ENCODE measurements at places on chromosomes 12 and 14.

GRCh38 chr12:121423253-121423652, 23.3 kb downstream of the RNF34 start:
- no peak for DNase-seq

DNA sequence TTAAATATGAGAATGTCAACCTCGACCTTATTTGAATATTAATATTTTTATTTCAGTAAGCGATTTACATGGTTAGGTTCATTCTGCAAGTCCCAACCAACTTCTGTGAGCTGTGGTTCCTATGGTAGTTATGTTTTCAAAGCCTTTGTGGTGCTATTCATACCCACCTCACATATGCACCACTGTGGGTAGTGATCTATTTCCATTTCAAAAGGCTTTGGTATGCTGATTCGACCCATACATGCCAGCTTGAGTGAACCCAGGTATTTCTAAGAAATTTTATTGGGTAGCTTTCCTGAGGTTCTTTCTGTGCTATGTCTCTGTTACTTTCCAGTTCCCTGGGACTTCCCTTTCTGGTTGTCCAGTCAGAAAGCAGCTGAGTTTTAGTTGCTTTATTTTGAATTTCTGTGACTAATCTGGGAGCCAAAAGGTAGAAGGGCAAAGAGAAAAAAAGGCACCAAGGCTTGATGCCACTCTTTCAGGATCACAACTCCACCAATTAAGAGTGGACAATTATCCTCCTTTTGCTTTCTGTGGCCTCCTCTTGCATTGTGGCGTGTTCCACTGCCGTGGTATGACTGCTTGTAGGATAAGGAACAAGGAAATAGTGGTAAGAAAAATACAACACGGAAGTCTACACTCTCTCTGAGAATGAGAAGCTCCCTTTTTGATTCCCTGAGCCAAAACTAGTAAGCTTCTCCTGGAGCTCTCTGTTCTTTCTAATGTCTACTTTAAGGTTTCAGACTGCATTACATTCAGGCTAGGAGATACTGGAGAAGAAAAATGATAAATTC, 729.1 kb downstream of the NOVA1 start:
- no peak for DNase-seq

GRCh38 chr12:74890237-74890599, 319.4 kb downstream of the KCNC2 start:
- peak; percentile 80 for DNase-seq

- no peak for DNase-seq
Measured at GRCh38 chr12:132948146-132949066, 7.7 kb downstream of the ZNF605 start.

GRCh38 chr12:51821440-51822260, 26.9 kb downstream of the FIGNL2 start:
- no peak for DNase-seq

DNA sequence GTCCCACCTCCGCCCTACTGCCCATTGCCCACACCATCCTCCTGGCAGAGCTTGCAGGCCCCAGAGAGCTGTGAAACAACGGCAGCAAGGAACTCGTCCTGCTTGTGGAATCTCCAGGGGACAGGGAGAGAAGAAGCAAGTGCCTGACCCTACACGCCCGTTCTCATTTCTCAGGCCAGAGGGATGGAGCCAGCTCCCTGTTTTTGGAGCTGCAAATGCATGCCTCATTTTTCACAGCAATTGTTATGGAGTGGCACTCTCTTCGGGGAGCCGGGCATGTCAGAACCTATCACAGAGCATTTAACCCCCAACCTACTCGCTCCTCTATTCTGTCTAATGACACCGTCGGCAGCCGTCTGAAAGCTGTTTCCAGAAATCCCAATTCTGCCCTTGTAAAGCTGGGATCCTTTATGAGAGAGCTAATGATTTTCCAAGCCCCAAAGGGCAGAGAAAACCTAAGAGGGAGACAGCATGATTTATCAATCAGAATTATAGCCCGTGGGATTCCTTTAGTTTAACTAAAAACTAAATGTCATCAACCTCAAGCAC, 222.3 kb upstream of the NOS1 start:
- DNase-seq = no peak

GRCh38 chr12:14845350-14845750, 2.0 kb upstream of the ART4 start:
- no peak for DNase-seq

- no peak for DNase-seq
Measured at GRCh38 chr12:56546680-56547079, 25.1 kb downstream of the RBMS2 start.

DNA sequence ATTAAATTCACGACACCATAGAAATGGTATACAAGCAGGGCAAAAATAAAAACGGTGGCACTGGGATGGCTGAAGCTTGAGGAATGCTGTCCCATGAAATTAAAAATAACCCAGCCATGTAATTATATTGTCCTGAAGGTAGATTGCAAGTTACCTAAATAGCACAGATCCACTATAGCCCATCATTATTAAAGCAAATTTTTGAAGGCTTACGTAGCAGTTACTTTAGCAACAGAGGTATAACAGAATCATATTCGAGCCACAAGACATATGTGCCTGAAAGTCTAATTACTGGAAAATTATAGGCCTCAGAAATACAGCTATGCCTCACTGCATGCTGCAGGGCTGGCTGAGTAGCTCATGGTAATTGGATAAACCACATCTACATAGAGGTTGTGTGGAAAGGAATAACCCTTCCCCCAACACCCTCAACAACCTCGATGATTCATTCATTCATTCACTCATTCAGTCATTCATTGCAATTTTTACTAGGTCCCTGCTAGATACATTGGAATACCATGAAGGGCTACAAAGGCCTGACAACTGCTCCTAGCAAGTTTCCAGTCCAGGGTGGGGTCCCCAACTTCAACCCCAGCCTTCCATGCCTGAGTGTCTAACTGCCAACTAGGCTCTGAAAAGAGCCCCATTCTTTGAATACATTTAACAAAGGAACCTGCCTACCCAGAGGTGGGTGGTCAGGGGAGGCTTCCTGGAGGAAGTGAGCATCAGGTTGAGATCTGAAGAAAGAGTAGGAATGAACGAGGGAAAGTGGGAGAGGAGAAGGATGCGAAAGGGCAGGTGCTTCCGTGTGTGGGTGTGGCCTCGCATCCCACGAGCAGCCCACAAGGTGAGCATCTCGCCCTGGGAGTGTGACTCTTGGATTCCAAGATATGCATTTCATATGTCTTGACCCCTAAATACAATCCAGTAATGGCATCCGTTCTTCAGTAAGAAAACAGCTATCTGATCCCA, 18.0 kb upstream of the CMKLR1 start:
- no peak for DNase-seq

GRCh38 chr12:66640691-66641460, 38.0 kb downstream of the GRIP1 start:
- DNase-seq = no peak

DNA sequence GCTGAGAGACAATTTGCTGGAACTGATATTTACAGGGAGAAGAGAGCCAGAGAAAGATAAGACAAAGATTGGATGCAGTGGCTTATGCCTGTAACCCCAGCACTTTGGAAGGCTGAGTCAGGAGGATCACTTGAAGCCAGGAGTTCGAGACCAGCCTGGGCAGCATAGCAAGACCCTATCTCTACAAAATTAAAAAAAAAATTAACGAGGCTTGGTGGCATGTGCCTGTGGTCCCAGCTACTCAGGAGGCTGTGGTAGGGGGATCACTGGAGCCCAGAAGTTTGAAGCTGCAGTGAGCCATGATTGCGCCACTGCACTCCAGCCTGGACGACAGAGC, 2.9 kb upstream of the P2RX7 start:
- no peak for DNase-seq

GRCh38 chr14:90274808-90275457, 18.6 kb downstream of the PSMC1 start:
- no peak for DNase-seq

DNA sequence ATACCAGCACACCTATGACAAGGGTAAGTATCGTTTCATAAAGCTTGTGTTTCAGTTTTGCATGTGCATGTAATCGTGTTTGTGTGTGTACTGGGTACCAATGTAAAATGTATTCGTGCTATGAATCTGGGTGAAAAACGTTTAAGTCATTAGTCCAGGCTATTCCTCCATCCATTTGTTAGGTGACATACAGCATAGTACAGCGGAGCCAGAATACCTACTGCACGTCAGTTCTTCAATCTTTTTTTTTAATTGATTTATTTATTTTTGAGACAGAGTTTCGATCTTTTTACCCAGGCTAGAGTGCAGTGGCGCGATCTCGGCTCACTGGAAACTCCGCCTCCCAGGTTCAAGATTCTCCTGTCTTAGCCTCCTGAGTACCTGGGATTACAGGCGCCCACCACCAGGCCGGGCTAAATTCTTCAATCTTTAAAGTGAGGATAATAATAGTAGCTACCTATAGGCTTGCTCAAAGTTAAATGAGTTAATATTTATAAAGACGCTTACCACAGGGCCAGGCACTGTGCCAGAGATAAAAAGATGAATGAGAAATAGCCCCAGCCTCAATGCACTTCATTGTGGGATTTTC, 661 bp upstream of the RPS26 start:
- DNase-seq = no peak

DNA sequence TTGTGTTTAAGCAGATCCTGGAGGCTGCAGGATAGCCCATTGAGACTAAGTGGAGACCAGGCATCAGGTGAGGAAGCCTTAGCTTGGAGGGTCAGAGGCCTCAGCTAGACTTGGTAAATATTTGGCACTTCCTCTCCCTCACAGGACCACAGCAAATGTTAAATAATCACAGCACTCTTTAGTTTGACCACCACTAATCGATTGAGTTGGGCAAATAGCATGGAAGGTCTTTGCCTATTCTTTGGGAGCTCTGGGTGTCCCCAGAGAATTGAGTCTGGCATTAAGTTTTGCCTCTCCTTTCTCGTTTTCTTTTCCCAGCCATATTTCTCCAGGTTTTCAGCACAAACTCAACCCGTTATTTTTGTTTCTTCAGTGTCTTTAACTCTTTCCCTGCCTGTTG, 61.4 kb downstream of the ETV6 start:
- no peak for DNase-seq
